ENCODE measurements at places on chromosomes 2 and 18.
A peak's percentile ranks its signal among the peaks of the same experiment; 100 is the strongest.

DNA sequence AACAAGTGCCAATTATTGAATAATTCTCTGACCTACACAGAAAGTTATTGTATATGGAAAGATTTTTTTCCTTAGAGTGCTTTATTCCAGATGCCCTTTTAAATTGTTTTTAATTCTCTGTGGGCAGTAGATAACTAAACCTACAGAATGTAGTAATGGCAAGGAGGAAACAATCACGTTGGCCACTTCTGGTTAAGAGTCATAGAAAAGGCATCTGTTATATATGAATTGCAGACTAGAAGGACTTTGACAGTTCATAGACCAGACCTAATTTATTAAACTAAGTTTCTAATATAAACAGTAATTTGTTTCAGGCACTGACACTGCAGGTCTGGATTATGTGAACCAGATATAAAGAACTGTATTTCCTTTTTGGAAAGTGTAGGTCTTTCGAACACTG, 607.5 kb downstream of the PLCL1 start:
- DNase-seq, result no peak

- DNase-seq, result no peak
Observed at GRCh38 chr2:173865971-173866873, 99.0 kb downstream of the SP3 start.

DNA sequence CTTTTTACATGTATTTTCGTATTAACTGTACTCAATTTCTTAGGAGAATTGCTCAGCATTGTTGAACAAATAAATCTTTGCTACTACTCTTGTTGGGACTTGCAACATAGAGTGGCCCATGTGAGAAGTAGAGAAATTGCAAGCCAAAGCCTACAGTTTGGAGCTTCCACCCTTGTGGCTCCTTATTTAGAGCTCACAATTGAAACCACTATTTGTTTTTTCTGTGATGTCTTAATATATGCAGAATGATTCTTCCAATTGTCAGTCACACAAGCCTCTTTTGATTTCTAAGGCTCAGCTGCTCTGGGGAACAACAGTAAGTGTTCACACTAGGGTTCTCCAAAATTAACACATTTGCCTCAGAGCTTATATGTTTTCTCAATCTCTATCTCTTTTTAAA, 60.2 kb upstream of the GALNT13 start:
- DNase-seq, result no peak

- no peak for DNase-seq
Observed at GRCh38 chr2:240590681-240591111, 4.2 kb downstream of the CAPN10 start.

- peak; percentile 36 for DNase-seq
Observed at GRCh38 chr2:150591496-150592285, 104.2 kb upstream of the RND3 start.

DNA sequence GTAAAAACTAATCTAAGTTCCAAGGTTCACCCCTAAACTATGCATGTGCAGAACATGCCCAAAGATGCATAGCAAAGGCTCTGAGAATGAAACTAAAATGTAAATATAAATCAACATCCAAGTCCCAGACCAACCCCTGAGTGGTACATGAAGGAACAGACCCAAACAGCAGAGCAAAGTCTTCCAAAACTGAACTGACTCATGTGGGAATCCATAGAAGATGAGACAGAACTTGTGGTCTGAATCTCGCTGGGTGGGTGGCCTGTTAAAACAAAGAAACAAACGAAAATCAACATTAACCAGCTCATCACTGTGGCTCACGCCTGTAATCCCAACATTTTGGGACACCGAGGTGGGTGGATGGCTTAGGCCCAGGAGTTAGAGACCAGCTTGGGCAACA, 29.5 kb upstream of the ATRAID start:
- peak; percentile 8 for DNase-seq

- no peak for DNase-seq
Observed at GRCh38 chr2:24054366-24055010, 4.9 kb downstream of the FKBP1B start.

DNA sequence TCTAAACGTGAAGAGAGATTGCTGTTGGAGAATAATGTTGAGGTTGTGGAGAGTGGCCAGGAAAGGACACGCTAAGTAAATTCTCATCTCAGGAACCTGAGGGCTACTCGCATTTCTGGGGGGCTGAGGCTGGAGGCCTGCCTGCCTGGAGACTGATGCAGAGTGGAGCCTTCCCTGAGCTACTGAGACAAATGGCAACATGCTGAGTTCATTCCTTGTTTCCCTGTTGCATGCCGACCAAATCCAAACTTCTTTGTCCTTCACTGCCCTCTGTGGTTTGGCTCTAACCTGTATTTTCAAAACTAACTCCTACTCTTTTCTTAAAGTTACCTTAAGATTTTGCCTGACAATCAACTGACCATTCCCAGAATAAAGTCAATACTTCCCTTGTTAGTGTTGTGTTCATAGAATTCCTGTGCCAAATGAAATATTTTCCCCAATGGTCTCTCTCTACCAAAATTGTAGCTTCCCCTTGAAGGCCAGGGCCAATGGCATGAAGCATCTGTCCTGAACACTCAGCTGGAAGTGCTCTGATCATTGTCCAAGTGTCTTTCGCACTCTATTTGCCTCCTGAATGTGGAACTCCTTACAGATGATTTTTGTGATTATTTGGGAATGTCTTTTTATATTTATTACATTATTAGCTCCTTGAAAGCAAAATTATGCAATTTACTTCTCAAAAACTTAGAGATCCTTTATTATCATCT, 1085.6 kb downstream of the SOCS6 start:
- no peak for DNase-seq

DNA sequence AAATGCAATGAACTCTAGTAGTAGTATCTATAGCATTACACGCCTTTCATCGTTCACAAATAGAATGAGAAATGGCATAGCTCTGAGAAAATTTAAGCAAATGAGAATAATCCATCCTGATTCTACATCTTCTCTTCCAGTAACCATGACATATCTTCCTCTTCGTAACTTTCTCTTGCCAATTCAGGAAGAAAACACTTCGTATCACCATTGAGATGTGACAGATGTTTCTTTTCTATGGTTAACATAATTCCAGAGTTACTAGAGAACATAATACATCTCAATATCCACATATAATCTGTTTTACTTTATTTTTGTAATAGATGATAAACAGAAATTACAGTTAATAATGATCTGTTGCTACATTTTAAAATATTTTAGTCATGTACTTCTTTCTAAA, 1527.4 kb downstream of the LRP1B start:
- DNase-seq, result no peak

GRCh38 chr2:13050764-13051163, 334.0 kb downstream of the TRIB2 start:
- DNase-seq, result peak; percentile 13

DNA sequence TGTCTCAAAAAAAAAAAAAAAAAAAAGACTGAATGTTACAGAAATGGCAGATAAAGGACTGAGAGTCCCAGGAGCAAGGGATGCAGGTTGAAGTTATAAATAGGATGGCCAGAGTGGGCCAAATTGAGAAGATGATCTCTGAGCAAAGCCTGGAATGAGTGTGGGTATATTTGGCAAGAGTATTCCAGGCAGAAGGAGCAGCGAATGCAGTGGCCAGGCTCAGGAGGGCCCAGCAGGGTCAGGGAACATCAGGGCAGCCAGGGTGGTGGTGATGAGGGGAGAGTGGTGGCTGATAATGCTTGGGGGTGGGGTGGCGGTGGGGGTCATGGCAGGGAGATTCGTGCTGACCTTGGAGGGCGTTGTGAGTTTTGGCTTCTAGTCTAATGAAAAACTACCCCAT, 141.3 kb upstream of the AGAP1 start:
- DNase-seq, result no peak

GRCh38 chr2:20356042-20356441, 5.4 kb upstream of the PUM2 start:
- peak; percentile 97 for DNase-seq

DNA sequence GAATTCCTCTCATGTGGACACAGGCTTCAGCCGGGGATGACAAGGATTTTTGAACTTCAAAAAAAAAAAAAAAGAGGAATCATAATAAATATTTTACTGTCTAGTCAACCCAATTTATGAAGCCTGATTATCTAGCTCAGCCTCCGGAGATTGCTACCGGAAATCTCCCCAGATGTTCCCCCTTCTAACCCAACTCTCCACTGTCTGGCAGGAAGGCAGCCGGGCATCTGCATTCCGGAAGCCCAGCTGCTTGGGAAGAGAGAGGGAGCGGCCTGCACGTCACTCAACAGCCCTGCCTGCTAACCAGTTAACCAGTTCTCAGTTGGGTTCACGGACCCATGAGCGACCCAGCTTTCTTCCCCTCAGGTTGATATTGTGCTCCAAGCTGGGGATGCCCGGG, 87.2 kb upstream of the POU3F3 start:
- peak; percentile 9 for DNase-seq

DNA sequence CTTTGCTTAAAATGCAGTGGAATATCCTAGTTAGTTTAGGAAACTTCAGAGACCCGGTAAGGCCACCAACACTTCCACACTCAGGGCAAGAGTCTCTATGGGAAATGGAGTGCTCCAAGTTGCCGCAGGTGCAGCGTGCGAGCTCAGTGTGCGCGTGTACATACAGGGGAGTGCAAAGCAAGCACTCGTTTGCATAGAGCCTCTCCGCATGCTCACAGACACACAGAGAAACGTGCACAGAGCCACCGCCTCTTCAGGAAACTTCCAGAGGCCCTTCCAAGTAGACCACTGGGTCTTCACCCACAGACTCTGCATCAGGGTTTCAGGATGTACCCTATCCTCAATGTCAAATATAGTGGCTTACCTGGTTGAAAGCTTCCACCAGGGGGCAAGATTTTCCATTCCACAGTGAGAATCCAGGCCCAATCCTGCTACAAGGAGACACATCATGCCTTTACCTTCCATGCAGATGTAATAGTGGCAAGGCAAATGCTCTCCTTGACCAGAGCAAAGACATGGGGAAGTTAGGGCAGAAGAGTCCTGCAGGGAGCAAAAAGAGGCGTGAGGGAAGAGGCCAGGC, 513.0 kb upstream of the MYT1L start:
- DNase-seq, result no peak

- no peak for DNase-seq
Observed at GRCh38 chr2:219429958-219430606, 4.6 kb upstream of the SPEG start.

GRCh38 chr18:34795070-34795732, 85.1 kb downstream of the DTNA start:
- DNase-seq, result no peak

DNA sequence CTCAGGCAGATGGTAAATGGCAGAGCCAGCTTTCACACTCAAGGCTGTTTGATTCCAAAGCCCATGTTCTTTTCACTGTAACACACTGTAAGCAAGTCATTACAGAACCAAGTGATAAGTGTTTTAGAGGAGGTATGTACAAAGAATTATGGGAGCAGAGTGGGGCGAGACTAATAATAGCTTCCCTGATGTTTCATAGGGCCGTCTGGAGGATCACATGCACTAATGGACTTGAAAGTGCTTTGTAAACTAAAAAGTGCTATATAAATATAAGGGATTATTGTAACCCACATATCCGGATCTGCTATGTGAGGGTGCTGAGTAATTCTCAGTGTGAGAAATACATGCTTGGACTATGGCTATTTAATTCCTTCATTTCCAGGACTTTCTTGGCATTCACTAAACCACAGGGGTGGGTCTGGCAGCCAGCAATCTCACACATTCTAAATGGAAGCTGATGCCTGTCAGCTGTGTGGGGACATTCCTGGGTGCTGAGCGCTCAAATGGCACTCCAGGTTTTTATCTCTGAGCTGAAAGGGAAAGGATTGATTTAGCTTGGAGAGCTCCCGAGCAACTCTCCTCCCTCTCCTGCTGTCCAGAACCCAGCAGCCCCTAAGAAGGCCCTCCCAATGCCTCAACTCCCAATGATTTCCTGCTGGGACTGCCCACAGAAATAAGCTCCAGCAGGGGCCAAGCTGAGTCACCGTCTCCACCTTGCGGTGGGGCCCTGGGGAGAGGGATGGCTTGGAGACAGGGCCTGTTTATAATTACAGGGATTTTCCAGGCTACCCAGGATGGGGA, 222.8 kb downstream of the SOX11 start:
- DNase-seq, result peak; percentile 1

DNA sequence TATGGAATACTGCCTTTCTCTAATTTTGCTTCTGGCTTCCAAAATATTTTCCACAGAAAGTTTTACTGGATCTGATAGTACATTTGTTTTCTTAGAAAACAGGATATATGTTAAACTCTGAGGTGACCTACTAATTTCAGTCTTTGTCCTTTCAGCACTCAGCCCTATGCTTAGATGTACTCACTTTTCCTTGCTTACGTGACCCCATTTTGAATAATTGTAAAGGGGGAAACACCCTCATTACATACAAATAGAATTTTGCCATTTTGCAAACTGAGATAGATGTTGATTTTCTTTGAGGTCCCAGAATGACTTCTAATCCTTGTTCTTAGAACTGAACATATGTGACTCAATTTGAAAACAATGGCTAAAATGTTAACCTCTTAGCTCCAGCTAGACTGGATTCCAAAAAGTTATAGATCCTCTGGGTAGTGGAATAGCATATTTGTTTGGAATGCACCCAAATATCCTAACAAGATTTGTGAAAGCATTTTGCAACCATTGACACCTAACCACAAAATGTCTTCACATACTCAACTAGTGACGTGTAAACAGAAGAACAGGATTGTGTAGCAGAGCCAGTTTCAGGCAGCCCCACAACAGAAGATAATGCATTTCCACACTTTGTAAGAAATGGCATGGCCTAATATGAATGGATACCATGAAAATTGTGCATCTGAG, 44.8 kb upstream of the EHBP1 start:
- DNase-seq, result peak; percentile 87

Measured in MCF 10A (cell line).